HT1080 (cell line): ENCODE measurements at places on chromosomes 7 and 10. TPM values are rescaled to one million over a fixed set of nuclear protein-coding genes. Genes with fewer than 3 reads are reported as not detected.

Gene CNTNAP2
- not detected in 2 replicates for total RNA-seq

Gene TMEM196
- total RNA-seq, result not detected in 2 replicates

Gene TFAM
- 137 and 141 TPM in 2 replicates for total RNA-seq

Gene CD36
- total RNA-seq, result not detected in 2 replicates

Gene ELN
- not detected in 2 replicates for total RNA-seq
